ENCODE measurements at places on chromosomes 1 and 21.

DNA sequence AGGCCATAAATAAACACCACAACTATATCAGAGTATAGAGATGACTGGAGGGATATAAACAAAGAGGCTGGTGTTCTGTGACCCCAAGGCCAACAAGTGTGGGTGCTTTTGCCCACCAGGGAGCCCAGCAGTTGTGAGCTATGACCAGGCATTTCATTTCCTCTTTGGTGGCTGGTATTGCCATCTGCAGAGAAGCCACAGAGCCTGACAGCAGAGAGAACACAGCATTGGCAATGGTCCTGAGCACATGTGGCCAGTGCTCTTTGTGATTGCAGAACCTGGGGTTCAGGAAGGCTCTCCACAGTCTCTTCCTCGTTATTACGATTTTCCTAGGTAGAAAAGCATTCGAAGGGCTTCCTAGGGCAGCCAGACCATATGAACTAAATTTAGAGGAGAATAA is 112.3 kb downstream of the TM2D1 start:
- no peak for DNase-seq

DNA sequence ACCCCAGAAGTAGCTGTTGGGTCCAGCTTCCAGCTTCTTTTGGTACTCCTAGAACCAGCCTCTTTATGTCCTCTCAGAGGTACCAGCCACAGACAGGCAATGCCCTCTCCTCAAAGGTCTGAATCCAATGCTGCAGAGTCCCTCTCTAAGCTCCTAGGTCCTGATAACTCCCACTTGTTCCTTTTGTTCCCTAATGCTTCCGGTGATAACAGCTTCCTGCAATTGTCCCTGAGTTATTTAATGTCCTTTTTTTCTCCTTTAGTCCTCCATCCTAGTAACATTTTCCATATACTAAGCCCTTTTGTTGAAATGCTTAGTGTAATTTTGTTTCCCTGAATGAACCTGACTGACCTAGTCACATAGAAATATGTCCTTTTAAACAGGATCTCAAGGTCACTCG is 201.7 kb upstream of the BEND5 start:
- no peak for DNase-seq

- DNase-seq, result no peak
These were observed 3.1 kb upstream of the CDC14A start for GRCh38 chr1:100349246-100349645.

DNA sequence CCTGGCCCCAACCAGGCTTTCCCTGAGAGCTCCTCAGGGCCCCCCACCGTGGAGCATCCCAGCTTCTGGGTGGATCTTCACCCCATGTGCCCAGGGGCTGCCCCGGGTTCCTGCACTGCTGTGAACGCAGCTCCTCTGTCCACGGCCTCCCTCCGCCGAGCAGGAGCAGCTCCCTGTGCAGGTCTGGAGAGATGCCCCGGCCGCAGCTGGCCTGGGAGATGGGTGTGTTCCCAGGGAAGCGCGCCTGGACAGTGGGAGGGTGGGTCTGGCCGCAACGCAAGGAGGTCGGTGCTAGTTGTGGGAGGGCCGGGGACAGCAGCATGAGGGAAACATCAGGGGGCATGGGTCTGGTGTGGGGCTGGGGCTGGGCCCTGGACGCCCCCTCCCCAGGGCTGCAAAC is 71.3 kb downstream of the MORN1 start:
- DNase-seq, result no peak

- DNase-seq, result no peak
These were observed 51.7 kb upstream of the DUSP10 start for GRCh38 chr1:221793439-221794078.

DNA sequence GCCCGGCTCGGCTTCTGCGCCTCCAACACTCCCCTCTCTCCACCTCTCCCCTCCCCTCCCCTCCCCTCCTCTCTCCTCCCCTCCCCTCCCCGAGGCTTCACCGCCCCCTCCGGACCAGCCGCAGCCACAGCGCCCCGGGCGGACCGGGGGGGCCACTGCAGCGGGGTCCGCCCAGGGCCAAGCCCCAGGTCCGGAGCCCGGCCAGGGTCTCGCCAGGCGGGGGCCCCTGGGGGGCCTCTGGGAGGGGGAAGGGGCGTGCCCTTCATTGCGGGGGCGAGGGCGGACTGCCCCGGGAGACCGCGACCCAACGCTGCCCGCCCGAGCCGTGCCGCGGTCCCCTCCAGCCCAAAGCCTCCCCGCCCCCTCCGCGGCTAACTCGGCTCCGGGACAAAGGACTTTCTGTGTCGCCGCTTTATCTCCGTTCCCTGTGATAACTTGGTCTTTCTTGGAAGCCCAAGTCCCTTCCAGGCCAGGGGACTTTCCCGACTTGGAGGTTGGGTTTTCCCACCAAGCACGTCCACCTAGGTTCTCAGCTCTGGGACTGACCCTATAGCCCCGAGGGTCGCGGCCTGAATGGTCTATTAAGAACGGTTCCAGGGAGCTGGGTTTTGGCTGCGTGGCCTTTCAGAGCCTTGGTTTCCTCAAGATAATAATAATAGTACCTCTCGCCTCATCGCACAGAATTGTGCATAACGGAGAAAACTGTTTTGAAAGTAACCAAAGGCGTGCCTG is at the start of gene UBQLN4:
TSS of gene UBQLN4 (minus strand) at position 31 of the 732 bp plus-strand sequence. CDS start 97 bp downstream, outside the sequence.
- peak; percentile 81 for DNase-seq

GRCh38 chr21:17612023-17612564 is 607 bp downstream of the BTG3 start:
- no peak for DNase-seq

GRCh38 chr1:65421351-65422025 is 1.0 kb downstream of the LEPR start:
- no peak for DNase-seq

DNA sequence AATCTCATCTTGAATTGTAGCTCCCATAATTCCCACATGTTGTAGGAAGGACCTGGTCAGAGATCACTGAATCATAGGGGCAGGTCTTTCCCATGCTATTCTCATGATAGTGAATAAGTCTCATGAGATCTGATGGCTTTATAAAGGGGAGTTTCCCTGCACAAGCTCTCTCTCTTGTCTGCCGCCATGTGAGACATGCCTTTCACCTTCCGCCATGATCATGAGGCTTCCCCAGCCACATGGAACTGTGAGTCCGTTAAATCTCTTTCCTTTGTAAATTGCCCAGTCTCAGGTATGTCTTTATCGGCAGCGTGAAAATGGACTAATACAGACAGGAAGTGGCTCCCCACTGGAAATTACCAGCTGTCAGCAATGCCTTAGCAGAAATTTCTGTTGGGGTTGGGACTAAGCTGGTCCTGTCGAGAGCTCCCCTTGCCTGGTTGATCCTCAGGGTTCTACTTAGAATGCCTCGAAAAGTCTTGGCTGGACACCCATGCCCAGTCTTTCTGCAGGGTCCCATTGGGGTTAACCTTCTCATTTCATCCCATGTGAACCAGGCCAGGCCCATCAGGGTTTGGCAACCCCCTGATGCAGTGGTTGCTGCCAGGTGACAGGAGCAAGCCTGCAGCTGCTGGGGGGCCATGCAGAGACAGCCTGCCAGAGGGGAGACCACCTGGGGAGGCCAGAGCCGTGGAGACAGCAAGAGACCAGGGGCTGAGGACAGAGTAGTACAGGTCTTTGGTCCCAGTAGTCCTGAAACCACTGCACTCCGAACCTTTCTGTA is 2.8 kb upstream of the ABCG1 start:
- DNase-seq, result no peak

DNA sequence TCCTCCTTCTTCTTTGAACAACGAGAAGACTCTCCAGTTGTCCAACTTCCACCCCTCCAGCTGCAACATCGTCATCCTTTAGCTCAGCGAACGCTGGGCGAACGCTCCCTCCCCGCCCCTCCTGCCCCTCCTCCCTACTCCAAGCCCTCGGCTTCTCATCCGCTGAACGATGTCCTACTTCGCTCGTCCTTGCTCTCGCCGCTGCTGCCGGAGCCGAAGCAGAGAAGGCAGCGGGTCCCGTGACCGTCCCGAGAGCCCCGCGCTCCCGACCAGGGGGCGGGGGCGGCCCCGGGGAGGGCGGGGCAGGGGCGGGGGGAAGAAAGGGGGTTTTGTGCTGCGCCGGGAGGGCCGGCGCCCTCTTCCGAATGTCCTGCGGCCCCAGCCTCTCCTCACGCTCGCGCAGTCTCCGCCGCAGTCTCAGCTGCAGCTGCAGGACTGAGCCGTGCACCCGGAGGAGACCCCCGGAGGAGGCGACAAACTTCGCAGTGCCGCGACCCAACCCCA is at the start of gene BCAN:
TSS of gene BCAN (plus strand) at position 357 of the 504 bp plus-strand sequence. CDS start 3,938 bp downstream, outside the sequence.
- DNase-seq, result peak; percentile 37

- no peak for DNase-seq
These were observed 3.4 kb upstream of the HEYL start for GRCh38 chr1:39642796-39643195.

DNA sequence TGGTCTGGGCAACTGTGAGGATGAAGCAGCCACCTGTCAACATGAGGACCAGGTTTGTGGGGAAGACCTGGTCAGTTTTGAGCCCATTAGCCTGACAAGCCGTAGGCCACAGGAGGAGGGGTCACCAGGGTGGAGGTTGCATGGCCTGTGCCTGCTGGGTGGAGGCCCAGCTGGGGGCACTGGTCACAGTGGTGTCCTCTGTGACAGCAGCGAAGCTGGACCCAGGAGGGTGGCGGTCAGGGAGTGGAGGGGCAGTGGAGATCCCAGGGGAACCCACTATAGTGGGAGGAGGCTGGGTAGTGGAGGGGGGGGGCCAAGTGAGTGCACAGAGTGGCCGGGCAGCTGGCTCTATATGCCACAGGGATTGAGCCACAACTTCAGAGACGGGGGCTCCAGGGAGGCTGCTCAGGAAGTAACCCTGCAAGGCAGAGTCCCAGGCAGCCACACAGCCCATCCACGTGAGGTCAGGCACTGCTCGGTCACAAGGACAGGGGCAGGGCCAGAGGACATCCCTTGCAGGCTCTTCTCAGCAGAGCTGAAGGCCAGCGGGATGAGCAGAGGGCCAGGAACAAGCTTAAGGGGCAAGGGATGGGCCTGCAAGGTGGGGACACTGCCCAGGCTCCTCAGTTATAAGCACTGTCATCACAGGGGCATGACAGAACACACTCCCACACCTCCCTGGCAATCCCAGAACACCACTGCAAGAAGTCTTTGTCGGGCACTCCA is 2.3 kb upstream of the C1orf35 start:
- DNase-seq, result no peak

GRCh38 chr1:234315091-234315541 is 58.1 kb upstream of the COA6 start:
- no peak for DNase-seq

- DNase-seq, result no peak
These were observed 3.1 kb downstream of the PRDM2 start for GRCh38 chr1:13703128-13703513.

- DNase-seq, result no peak
These were observed at the start of gene EXTL1 for GRCh38 chr1:26021647-26022403. Gene EXTL1, plus strand, starts transcription at chr1:26021775. Its CDS starts 872 bp downstream, at chr1:26022647.

DNA sequence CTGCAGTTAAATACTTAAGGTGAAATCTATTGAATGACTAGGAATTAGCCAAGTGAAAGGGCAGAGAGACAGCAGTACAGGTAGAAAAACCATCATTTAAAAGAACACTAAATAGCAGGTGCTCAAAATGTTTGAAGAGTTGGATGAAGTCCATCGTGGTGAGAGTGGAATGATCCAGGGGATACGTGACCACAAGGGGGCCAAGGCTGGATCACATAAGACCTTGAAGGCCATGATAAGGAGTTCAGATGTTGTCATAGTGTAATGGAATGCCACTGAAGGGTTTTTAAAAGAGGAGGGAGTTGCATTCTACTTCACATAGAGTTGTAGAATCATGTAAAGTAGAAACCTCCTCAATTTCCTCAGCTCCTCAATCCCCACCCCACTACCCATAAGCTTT is 34.8 kb upstream of the HOOK1 start:
- no peak for DNase-seq

DNA sequence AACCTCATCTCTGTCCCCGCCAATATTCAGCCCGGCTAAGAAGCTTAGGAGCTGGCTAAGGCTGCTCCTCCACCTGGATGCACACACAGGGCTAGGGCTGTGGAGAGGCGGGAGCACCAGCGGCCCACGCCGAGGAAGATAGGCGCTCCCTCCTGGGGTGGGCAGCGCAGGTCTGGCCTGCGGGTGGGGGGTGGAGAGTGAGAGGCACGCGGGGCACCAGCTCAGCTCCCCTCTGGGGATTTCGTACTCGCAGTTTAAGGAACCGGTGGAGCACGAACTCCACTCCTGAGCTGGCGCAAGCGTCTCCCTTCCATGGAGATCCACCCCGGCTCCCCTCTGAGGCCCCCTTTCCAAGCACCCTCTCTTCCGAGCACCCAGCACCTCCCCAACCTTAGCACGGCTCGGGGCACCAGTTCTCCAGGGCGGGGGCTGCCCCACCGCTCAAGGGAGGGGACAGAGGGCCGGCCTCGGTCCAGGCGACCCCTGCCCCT is 433 bp upstream of the KAZN start:
- DNase-seq, result no peak

GRCh38 chr1:93811326-93812065 is 67.5 kb downstream of the DNTTIP2 start:
- DNase-seq, result no peak

DNA sequence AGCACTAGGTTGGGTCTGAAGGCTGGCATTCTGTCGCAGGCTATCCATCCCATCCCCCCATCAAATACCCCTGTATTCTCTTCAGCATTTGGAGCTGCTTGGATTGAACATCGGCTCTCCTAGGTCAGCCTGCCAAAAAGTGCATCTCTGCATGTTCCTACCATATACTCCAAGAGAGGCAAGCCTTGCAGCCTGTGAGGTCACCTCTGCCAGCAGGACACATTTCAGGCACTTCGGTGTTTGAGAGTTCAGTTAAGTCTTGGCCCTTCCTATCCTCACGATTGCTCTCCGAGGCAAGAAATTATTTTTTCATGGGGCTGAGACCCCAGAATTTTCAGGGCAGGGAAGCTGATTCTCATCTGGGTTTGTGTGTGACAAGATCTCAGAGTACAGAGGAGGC is 2.6 kb downstream of the GPR25 start:
- DNase-seq, result no peak

DNA sequence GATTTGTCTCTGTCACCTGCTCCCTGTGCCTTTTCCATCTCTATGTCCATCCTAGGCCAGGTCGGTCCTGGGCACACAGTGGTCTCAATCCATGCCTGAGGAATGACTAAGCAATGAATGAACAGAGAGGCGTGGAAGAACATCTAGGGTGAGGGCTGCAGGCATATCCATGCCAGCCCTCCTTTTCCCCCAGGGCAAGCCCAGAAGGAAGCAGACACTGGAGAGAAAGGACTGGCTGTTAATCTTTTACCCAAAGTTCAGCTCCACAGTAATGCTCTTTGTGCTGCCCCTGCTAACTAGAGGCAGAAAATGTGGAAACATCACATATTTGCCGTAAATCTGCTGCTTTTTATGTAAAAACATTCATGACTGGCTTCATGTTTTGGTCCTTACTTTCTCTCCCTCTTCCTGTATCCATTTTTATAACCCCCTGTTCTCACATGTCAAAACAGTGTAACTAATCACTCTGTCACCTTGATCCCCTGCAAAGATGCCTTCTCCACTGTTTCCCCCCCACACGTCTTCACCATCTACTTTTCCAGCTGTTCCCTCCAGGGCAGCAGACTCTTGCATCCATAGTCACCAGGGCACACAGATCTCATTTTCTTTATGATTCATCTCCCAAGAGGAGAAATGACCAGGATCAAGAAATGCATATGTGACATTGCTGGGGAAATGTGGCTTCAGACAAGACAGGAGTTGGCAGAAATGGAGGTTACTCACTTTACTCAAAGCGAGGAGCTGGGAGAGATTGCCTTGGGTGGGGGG is 166.4 kb upstream of the PROX1 start:
- DNase-seq, result no peak

GRCh38 chr1:47761974-47762373 is 235.2 kb downstream of the TRABD2B start:
- DNase-seq, result no peak
